ENCODE measurements at places on chromosomes 5 and 9.

- no peak for DNase-seq
Measured at GRCh38 chr9:135305546-135306180, 173.9 kb upstream of the PPP1R26 start.

GRCh38 chr9:134971196-134971595, 53.5 kb upstream of the FCN1 start:
- DNase-seq = no peak

DNA sequence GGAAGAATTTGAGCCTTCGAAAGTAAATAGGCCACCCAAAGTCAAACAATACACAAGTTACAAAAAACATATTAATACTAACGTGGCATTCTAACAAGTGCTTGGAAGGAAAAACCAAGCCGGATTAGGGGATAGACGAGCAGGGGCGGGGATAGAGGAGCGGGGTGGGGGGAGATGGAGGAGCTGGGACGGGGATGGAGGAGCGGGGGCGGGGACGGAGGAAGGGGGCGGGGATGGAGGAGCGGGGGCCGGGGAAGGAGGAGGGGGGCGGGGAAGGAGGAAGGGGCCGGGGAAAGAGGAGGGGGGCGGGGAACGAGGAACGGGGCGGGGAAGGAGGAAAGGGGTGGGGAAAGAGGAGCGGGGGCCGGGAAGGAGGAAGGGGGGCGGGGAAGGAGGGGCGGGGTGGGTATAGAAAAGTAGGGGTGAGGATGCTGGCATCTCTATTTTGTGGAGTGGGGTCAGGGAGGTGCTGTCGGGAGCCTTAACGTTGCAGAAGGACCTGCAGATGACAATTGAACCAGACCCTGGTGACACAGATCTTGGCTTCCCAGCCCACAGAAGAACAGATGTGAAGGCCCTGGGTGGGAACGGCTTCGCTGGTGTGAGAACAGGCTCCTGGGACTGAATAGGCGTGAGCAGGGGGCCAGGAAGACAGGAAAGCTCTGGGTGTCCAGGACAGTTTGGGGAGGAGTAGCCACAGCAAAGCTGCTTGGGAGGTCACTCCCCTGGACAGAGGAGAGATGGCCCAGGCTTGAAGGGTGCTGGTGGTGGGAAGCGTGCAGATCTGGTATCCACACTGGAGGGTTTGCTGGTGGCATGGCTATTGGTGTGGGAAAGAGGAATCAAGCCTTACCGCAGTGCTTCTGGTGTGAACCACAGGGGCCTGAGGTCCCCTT, 233.3 kb upstream of the DAP start:
- no peak for DNase-seq

GRCh38 chr5:122114501-122114900, 14.8 kb upstream of the ZNF474 start:
- DNase-seq = no peak

DNA sequence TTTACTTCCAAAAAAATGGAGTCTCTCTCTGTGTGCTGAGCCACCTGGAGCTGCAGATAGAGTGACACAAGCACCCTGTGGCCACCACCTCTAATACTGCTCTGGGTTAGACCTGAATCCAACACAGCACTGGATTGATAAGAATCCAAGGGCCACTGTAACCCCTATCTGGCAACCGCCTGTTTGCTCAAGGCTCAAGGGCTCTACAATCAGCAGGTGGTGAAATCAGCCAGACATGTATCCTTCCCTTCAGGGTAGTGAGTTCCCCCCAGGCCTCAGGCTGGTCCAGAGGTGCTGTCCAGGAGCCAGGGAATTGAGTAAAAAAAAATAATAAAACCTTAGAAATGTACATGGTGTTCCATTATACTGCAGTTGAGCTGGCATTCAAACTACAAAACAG, 509.0 kb downstream of the KIF4B start:
- no peak for DNase-seq

- no peak for DNase-seq
Measured at GRCh38 chr5:147901599-147902039, 4.7 kb downstream of the C5orf46 start.

DNA sequence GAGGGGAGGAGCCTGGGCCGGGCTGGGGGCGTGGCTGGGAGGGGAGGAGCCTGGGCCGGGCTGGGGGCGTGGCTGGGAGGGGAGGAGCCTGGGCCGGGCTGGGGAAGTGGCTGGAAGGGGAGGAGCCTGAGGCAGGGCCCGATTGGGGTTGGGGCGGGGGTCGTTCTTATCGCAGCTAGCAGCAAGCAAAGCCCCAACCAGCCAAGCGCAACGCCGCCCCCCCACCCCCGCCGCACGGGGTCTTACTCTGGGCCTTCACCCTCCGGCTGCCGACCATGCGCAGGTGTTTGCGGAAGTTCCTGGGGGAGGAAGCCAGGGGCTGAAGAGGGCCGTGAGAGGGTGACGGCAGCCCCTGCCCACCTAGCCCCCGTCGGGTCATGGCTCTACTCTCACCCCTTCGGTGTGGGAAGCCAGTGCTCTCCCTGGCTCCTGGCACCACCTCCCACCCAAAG, 5.0 kb downstream of the NSMF start:
- no peak for DNase-seq

GRCh38 chr5:60207040-60207439, 313.5 kb upstream of the PDE4D start:
- no peak for DNase-seq

DNA sequence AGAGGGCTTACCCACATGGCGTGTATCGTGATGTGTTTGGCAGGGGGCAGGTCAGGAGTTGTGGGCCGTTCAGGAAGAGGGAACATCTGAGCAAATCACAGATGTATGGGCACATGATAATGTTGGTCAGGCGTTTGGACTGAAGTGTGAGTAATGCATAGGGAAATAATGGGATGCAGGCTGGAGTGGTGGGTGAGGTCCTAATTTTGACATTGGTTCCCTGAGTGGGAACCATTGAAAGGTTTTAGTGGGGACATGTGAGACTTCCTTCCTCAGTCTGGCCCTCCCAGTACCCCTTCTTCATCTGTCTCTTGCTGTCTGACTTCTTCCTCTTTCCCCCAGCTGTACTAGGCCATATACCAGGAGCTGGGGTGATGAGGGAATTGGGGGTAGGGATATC, 7.6 kb downstream of the OTULIN start:
- DNase-seq = peak; percentile 45

- no peak for DNase-seq
Measured at GRCh38 chr5:33237471-33237870, 203.3 kb upstream of the TARS1 start.

DNA sequence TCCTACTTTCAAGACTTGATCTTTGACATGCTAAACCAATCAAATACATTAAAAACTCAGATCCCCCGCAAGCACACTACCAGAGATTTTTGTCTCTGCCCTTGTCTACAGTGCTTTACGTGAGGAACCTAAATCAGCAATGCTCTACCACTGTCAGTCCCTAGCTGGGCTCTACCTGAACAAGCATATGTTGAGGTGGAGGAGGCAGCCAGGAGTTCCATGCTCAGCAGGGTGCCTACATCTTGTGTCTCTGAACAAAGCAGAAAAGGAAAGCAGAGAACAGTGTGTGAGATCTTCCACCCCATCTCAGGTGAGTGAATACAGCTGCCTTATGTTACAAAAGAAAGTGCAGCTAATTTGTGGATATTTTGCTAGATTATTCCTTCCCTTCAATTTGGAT, 255.0 kb downstream of the NDUFS4 start:
- no peak for DNase-seq

DNA sequence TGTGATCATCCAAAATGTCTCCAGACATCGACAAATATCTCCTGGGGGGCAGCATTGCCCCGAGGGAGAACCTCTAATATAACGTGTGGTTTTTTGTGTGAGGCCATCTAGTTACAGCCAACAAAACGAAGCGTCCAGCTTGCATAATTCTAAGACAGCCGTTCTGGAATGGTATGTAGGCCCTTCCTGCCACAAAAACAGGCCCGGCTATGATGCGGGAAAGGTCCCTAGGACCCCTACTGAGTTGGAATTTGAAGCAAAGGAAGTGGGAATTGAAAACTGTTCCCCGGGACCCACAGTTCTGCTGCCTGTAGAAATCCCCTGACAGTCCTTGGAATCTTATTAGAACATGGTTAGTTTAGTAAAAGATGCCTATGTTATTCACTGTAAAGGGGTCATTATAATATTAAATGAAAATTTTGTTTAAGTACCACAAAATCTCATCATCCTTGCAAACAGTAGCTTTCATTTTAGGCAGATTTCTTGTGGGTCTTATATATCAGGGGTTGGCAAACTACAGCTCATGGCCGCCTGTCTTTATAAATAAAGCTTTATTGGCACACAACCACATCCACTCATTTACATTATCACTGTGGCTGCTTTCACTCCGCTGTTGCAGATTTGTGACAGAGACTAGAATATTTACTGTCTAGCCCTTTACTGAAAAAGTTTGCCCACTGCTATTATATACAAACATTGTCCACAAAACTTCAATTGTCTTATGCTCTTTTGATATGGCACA, 70.7 kb downstream of the MSX2 start:
- no peak for DNase-seq

- no peak for DNase-seq
Measured at GRCh38 chr5:8870349-8870958, 675.4 kb downstream of the SEMA5A start.

DNA sequence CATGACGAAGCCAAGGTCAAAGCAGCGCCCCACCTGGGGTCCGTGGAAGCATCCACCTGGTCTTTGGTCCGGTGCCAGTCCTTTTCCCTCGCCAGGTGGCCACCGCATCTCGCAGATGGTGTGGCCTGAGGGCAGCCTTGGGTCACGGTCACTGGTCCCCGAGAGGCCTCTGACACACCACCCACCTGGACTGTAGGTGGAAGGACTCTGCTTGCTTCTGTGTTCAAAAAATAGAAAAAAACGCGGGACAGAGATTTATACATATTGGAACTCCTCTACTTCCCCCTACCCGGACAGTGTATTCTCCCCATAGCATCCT, 466 bp upstream of the TTC39B start:
- no peak for DNase-seq

DNA sequence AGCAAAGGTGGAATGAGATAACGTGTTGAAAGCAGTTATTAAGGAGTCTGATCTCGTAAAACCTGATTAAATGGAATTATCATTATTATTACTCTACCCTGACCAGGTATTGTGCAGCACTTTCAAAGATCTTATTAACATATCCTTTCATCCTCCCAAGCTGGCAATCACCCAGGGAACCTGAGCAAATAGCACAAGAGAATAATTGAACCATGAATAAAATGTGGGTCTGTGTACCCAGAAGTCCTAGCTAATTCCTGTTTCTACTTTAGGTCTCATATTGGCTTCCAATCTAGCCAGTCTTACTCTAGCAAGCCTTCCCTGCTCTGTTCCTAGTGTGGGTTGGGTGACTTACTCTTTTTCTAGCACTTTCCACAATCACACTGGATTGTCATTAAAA, 162.2 kb upstream of the STK32A start:
- no peak for DNase-seq

- no peak for DNase-seq
Measured at GRCh38 chr5:136098176-136098575, 34.5 kb upstream of the SMAD5 start.
